ENCODE measurements at places on chromosomes 7 and 10.

- DNase-seq, result peak; percentile 27
These were observed 52.8 kb downstream of the DLG5 start for GRCh38 chr10:77873536-77874380.

DNA sequence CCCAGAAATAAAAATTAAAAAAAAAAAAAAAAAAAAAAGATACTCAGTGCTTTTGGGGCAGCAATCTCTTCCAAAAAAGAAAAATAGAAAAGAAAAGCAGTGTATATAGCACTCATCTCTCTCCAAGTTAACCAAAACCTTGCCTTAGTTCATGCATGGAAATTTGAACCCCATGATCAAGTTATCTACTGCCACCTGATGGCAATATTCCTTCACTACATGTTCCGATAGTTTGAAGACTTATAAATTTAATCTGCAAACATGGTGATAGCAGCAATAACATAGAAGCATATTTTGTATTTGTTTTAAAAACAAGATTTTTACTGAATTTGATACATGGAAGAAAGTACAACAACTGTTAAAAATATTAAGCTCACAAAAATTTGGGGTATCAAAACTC is 48.6 kb upstream of the SLIT1 start:
- DNase-seq, result no peak

DNA sequence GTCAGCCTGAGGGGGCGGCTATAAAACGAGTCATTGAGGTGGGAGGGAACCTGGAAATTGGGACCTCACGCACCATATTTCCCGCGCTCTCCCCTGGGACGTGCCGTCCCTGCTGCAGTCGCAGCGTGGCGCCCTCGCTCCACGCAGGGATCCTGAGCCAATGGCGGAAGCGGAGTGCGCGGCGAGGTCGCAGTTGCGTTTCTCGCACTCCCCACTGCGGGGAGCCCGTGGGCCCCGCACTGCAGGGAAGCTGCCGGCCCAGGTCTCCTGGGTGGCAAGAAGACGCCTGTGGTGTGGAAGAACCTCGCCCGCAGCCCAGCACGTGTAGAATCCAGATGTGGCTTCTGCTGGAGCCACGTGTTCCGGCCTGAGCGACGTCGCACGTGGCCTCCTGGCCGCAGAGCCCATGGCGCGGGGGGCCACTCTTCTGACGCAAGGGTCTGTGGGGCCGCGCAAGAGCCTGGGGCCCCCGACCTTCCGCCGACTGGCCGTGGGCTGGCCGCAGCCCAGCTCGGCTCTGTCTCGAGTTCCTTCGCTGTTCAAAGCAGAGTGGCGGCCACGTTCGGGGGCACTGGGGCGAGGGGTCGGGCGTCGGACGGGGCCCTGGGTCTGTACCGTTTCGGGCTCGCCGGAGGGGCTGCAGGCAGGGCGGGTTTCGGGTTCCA is 26.4 kb downstream of the HIF1AN start:
- peak; percentile 58 for DNase-seq

- DNase-seq, result no peak
These were observed 23.1 kb upstream of the MACC1 start for GRCh38 chr7:20240080-20240926.
